Left kidney (tissue), 8 donors: ENCODE measurements at places on chromosomes 7 and 10.

DNA sequence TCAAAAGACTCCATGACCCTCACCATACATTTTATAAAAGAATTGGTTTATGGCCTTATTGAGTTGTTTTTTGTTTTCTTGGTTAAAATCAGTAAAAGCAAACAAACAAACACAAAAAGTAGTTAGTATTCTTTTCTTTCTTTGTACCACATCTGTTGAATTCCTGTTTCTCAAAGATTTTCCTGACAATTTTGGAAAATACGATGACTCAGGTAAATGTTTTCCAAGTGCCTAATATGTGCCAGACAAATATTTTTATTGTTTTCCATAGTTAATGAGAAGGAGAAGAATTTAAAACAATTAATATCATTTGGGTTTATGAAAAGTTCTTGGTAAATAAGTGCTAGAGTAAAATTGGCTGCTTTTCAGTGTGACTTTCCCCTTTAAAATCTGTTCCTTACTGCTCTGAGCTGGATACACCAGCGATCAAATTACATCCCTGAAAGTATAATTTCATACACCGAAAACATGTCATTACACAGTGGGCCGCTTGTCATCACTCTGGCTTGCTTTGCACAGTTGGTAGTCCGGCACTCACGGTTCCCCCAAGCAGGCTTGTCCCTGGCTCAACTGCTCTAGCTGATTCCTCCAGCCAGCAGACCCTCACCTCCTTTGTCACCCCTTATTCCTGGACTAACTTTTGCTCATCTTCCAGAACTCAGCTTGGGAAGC lies 80.5 kb downstream of the TBXAS1 start:
- no peak for DNase-seq

DNA sequence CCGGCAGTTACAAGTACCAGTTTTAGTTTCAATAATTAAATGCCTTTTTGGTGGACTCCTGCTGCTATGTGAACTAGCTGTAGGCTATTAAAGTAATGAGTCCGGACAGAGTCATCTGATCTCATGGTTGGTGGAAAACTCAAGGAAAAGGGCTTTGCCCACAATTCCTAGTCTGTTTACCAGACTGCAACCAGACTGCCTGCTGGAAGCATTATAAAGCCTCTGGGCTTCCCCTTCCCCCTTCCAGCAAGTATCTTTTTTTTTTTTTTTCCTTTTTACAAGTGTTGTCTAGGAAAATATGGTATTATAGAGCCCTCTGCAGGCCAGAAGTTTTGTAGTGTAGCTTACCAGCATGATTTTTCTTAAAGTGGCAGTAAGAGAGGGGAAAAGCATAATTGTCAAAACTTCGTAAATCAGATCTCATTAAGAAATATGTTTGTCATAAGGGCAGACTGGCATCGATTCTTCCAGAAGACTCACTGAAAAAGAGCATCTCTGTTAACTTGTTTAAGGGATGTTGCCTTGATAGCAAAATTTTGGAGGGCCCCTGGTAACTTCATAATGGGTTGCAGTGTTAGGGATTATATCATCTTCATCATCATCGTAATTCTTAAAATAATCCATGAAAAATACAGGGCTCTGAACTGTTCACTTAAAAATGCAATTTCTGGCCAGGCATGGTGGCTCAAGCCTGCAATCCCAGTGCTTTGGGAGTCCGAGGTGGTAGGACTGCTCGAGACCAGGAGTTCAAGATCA lies 181.3 kb downstream of the TAX1BP1 start:
- peak; percentile 87 for DNase-seq

- DNase-seq, result no peak
These were observed 75.5 kb upstream of the TMEM248 start for GRCh38 chr7:66845379-66846095.

GRCh38 chr10:34249634-34250033 lies 565.5 kb downstream of the PARD3 start:
- DNase-seq, result no peak

DNA sequence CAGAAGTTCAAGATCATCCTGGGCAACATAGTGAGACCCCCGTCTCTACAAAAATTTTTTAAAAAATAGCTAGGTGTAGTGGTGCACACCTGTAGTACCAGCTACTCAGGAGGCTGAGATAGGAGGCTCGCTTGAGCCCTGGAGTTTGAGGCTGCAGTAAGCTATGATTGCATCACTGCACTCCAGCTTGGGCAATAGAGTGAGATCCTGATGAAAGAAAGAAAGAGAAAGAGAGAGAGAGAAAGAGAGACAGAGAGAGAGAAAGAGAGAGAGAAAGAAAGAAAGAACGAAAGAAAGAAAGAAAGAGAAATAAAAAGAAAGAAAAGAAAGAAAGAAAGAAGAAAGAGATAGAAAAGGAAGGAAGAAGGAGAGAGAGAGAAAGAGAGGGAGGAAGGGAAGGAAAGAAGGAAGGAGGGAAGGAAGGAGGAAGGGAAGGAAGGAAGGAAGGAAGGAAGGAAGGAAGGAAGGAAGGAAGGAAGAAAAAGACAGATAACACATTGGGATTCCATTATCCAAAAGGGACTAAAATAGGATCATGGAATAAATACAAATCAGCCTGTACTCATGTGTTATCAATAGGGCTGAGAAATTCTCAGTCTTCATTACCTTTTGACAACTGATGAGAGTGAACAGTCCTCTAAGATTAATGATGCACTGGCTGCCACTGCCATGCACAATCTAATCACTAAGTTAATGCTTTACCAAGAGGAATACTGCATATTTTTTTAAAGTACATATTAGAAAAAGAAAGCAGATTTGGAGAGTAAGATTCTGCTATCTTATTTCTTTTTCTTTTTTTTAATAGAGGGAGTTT lies 35.4 kb upstream of the WAC start:
- no peak for DNase-seq

GRCh38 chr10:63670291-63670898 lies 149.2 kb downstream of the REEP3 start:
- peak; percentile 25 for DNase-seq

DNA sequence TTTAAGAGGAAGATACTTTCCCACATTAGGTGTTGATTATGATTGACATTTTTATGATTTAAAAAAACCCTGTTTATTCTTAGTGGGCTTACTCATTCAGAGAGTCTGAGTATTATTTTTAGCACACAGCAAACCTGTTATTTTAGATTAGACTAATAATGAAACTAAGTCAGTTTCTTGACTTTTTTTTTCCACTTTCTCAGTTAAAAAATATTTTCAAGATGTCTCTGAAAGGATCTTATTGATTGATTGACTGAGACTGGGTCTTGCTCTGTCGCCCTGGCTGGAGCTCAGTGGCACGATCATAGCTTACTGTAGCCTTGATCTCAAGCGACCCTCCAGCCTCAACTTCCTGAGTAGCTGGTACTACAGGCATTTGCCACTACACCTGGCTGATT lies 20.4 kb upstream of the INPP5F start:
- no peak for DNase-seq

GRCh38 chr7:11642841-11643240 lies 189.2 kb downstream of the THSD7A start:
- DNase-seq, result no peak

- DNase-seq, result no peak
These were observed 1184.8 kb downstream of the GATA3 start for GRCh38 chr10:9239298-9239697.

- peak; percentile 58 for DNase-seq
These were observed 453.4 kb upstream of the AKR1E2 start for GRCh38 chr10:4372601-4373000.

- DNase-seq, result no peak
These were observed 433.9 kb downstream of the SORCS3 start for GRCh38 chr10:105075031-105075430.
